Sigmoid colon (tissue), 7 donors: ENCODE measurements at places on chromosomes 11 and 22. TPM values are rescaled to one million over a fixed set of nuclear protein-coding genes. Genes with fewer than 3 reads are reported as not detected.

MRGPRF gene
- 118 TPM for total RNA-seq

TMEM121B gene
- total RNA-seq: 0.49 TPM

APOA4 gene
- total RNA-seq: not detected

ENTHD1 gene
- not detected for total RNA-seq

DNA sequence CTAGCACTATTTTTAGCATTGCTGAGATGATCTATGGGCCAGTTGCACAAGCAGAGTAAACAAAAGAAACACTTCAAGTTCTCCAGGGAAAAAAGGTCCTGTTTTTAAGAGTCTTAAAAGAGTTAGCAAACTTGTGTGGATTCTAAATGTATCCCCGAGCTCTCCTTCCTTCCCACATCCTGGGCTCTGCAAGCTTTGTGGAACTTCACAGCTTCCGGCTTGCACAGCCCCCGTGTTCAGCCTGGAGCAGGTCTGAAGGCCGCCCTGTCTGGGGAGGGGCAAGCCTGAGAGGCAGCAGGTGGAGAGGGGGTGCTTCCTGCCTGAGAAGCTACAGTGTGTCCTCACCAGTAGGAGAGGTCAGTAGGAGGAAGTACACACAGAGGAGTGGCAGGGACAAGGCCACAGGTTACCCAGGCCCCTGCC, 35.1 kb upstream of the SUSD2 start:
- peak; percentile 83 for DNase-seq

- no peak for DNase-seq
Measured at GRCh38 chr22:46436595-46437175, 100.7 kb downstream of the CELSR1 start.

- DNase-seq: no peak
Measured at GRCh38 chr11:69131644-69132300, 24.0 kb upstream of the SMIM38 start.

GRCh38 chr22:47064416-47064815, 302.0 kb downstream of the TBC1D22A start:
- no peak for DNase-seq

DNA sequence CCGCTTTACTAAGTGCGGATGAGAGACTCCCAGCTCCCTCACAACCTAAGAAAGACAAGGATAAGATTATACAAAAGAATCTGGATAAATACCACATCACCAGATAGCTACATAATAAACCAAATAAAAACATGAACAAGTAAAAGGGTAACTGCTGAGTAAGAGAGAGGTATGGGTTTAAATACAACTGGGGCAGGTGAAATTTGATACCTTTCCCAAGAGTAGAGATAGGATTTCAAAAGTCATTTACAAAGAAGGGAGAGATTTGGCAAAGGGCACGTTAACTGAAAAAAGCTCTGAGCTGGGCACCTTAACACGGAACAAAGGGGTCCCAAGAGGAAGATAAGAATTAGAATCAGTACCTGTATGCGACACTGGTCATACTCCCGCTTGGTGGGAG, 1.7 kb downstream of the UBXN1 start:
- DNase-seq: no peak

DNA sequence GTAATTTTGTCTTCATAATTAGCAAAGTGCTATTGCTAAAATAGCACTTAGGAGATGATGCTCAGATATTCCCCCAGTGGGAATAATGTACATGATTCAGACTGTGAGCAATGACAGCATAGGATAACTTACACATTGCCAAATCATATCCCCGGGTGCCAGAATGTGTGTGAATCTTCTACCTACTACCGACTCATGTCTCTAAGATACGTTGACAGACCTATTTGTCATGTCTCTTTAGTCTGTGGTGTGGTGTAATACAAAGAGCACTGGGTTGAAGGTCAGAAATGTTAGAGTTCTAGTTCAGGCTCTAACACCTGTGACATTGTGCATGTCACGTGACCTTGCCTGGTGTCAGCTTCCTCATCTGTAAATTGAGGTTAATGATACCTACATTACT, 31.0 kb upstream of the PICALM start:
- no peak for DNase-seq

DNA sequence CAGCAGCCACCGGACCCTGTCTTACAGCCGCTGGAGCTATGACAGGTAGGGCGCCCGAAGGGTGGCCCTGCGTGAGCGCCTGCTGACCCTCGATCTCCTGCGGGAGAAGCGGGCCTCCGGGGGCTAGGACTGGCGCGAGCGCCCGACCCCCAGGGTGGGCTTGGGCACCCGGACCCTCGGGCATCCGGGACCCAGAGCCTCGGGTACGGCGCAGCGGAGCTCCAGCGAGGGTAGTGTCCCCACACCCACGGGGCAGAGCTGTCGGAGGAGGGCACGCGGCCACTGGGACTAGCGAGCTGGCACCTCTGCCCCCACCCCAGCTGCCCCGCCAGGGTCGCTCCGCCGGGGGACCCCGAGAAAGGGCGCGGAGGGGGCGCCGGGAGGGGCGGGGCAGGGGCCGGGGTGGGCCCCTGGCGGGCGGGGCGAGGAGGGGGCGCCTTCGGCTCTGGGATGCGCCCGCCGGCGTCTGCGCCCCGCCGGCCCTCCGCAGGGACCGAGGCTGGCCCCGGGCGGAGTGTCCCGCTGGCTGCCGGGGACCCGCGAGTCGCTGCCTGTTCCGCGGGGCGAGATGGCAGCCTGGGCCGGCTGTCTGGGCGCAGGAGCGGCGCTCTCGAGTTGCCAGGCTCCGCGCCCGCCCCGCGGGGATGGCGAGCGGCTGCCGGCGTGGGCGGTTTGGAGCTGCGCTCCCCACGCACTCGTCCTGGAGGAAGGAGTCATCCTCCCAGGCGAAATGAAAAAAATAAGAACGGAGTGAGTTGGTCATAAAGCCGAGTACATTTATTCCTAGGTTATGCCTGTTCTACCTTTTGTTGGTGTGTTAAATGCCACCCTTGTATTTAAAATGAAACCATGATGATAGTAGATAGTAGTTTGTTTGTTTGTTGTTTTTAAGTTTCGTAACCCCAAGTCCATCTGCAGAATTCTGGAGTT, 32.4 kb downstream of the EIF3F start:
- DNase-seq: no peak

- no peak for DNase-seq
Measured at GRCh38 chr22:50105208-50106100, 15.6 kb downstream of the MOV10L1 start.

GRCh38 chr22:44971651-44972362, 38.0 kb downstream of the PHF21B start:
- no peak for DNase-seq

- DNase-seq: peak; percentile 89
Measured at GRCh38 chr22:39135092-39135896, 17.2 kb downstream of the CBX7 start.

GRCh38 chr22:27782088-27782487, 19.5 kb downstream of the MN1 start:
- DNase-seq: no peak

DNA sequence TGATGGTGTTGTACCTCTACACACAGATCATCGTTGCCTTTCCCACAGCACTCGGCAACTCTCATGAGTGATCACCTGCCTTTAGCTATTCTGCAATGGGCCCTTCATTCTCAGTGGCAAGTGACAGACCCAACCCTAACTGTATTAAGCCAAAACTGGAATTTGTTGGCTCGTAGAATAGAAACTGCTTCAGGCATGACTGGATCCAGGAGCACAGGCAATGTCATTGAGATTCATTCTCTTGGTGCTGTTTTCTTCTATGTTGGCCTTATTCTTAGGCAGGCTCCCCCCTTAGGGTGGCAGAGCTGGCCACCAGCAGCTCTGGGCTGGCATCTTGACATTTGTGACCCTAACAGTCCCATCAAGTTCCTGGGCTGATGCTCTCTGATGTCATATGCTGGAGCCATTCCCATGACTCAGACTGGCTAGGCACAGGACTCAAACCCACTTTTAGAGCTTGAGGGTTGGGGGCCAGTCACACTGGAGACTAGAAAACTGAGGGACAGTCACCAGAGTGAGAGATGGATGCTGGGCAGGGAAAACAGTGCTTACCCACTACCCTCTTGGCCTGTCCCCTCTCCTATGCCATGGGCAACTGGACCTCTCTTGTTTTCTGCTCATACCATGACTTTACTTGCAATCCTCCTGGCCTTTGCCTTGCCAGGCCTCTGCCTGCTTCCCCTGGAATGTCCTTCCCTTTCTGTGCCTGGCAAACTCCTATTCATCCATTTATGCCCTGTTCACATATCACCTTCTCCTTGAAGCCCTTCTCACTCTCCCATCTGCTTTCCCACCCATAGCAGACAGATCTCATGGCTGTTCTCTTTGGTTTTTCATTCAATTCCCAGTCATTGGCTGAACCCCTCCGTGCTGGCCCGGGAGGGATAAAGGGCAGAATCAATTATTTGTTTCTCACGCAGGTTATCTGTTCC, 7.1 kb upstream of the CDC42EP2 start:
- no peak for DNase-seq
